Thyroid gland (tissue), 4 donors: ENCODE measurements at places on chromosomes 6 and 20. TPM values are rescaled to one million over a fixed set of nuclear protein-coding genes. Genes with fewer than 3 reads are reported as not detected.

Gene LY6G6D
- total RNA-seq, result not detected

Gene BHLHE23
- not detected for total RNA-seq

Gene ABHD16B
- total RNA-seq, result not detected

Gene TSBP1
- not detected for total RNA-seq

Gene SAMD10
- 3.7 TPM for total RNA-seq

Gene SCRT2
- not detected for total RNA-seq

Gene BPIFB2
- not detected for total RNA-seq

Gene C6orf141
- total RNA-seq, result 9.3 TPM

Gene MPIG6B
- total RNA-seq, result not detected

Gene LST1
- 3.2 TPM for total RNA-seq

Gene PRPH2
- total RNA-seq, result 11.4 TPM

Gene RBM39
- 412 TPM for total RNA-seq
